M059J (cell line): ENCODE measurements at places on chromosomes 5 and 9.

GRCh38 chr5:67644221-67644920, 447.8 kb upstream of the CD180 start:
- peak; percentile 22 for DNase-seq

- peak; percentile 91 for DNase-seq
Observed at GRCh38 chr9:117772960-117773359, 68.8 kb downstream of the TLR4 start.

DNA sequence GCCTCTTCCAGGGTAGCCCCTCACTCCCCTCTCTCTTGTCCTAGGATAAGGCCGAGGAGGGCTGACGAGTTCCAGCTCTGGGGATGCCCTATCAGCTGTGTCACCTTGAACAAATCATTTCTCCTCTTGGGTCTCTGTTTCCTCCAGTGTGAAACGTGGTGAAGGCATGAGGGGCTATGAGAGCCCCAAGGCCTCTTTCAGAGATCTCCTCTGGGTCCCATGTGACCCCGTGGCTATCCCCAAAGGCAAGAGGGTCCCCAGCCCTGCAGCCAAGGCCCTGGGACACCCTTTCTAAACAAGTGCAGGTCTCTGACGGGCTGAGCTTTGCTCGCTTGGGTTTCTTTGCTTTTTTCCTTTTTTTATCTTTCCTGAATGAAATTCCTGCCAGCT, 25.5 kb upstream of the SPTLC1 start:
- DNase-seq, result no peak

DNA sequence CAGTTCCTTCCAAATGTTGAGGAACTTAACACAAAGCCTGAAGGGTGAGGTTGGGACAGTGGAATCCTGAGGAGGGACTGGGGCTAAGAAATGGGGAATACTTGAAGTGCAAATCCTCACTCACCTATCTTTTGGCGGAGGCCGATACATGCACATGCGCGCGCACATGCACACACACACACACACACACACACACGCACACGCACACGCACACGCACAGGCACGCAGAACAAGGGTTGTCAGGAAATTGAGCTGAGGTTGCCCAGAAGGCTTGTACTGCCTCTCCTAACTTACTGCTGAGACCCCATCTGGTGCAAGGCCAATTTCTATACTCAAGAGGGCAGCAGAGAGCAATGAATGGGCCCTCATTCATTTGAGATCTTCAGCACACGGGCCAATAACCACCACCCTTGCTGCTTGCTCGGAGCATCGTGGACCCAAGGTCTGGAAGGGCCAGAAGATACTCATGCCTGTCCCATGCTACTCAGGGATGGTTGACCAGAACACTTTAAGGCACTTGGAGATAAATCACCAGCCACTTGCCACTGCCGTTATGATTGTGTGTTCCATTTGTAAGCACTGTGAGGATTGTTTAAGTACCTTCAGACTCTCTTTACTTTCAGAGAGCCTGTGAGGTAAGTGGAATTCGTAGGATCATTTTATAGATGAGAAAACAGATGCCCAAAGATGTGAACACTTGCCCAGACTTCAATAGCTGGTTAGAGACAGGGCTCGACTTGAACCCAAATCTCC, 21.5 kb downstream of the BTF3 start:
- peak; percentile 81 for DNase-seq

DNA sequence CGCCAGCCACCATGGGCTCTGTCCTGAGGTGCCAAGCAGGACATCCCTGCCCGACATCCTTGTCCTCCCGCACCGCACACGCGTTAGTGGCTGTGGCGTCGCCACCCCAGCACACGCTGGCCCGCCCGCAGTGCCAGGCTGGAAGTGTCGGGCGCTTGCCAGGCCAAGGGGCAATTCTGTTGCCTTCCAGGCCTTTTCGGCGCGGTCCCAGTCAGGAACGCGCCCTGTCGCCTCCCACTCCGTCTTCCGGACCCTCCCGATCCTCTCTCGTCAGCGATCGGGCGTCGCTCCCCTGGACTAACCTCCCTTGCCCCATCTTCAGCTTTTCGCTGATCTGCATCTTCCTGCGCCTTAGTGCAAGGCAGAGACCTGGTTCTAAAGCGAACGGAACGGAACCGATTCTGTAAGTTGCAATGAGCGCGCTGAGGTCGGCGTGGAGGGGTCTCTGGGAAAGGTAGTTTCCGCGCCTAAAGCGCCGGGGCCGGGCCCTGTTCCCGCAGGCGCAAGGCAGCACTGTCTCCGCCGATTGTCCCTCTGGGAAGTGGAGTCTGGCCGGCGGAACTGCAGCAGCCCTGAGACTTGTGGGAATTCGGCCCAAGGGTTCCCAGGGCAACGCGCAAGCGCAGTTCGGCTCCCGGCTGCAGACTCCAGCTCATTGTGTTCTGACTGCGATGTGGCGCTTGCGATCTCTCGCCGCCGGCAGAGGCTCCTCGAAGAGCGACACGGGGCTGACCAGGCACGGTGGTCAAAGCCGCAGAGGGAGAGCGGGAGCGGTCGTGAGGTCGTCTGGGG, at the start of gene ZNF454:
Gene ZNF454, plus strand, starts transcription at position 630 of the 792 bp plus-strand sequence. CDS start 1,594 bp downstream, outside the sequence.
- peak; percentile 15 for DNase-seq

GRCh38 chr5:33662722-33663427, 222.1 kb downstream of the TARS1 start:
- DNase-seq, result peak; percentile 75

DNA sequence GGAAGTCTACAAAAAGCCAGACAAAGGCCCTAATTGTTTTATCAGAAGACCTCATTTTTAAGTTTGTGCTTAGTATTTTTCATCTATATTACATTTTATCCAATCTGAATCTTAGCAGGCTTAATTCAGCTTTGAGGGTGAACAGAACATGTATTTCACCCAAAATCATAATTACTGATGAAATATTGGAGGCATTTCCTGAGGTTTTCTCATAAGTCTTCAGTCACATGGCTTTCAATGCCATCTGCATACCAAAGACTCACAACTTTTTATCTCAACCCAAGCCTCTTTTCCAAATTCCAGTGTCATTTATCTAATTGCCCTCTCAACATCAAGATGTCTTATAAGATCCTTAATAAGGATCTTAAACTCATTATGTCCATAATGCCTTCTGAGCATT, 150.8 kb downstream of the TTC39B start:
- no peak for DNase-seq
